ENCODE measurements at places on chromosomes 5 and 9.

DNA sequence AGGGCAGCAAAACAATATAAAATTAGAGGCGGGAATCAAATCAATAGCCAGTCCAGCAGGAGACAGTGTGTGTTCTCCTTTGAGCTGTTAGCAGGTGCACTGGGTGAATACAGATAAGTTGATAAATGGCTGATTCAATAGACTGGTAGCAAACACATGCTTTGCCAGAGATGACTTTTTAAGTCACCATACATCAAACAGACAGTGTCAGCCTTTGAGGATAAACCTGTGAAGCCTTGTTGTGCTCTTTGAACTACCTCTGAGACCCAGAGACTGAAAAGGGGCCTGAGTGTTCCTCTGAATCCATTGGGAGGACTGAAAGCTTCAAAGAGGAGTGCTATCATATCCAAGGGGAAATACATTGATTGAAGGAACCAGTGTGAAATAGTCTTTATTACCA, 301.9 kb downstream of the RASEF start:
- no peak for DNase-seq

GRCh38 chr9:117486426-117486825, 71.6 kb upstream of the ASTN2 start:
- DNase-seq, result no peak

GRCh38 chr5:73171495-73171894, 1.5 kb upstream of the TMEM174 start:
- no peak for DNase-seq

DNA sequence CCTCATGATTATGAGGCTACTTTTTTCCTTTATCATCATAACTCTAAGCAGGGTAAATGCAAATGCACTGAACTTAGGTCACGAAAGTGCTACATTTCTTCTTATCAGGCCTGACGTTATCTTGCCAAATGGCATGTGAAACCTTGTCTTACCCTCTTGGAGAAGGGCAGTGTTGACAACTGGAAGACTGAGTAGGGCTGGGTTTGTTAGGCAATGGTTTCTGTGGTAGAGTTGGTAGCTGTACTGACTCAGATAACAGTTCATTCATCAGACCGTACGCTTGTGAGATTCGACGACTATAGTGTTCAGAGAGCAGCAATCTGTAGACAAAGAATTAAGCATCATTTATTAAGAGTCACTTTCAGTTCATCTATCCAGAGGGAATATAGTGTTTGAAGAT, 127.7 kb downstream of the CPLANE1 start:
- peak; percentile 50 for DNase-seq

DNA sequence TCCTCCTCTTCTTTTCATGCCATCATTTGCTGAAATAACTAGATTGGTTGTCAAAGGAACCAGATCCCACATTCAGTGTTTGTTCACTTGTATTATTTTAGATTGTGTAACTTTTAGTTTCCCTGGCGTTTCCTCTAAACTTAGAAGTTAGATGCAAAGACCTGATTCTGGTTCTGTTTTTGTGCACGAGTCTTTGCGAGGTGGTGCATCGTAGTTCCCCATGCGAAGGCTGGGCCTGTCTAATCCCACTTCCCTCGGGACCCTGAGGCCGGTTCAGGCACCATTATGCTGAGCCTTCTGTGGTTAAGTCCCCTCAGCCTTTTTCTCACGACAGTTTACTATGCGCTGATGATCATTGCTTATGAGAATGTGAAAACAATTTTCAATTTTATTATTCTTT, 219.1 kb upstream of the OTULINL start:
- no peak for DNase-seq

DNA sequence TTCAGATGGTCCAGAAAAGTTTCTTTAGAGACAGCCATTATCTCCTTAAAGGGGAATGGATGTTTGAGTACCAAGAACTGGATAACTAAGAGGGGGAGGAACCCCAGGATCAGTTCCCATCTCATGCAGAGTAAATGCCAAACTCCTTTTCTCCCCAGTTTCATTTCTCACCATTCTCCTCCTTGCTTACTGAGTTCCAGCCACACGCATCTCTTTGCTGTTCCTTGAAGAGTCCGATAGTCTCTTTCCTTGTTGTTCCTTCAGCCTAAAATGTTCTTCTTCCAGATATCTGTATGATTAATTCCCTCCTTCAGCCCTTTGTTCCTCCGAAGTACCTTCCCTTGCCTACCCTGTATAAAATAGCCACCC, 30.0 kb downstream of the KDM4C start:
- DNase-seq, result no peak

- no peak for DNase-seq
These were observed 56.0 kb upstream of the PTGER4 start for GRCh38 chr5:40623480-40624420.

- DNase-seq, result no peak
These were observed 391.9 kb downstream of the DMRT2 start for GRCh38 chr9:1442105-1442504.

DNA sequence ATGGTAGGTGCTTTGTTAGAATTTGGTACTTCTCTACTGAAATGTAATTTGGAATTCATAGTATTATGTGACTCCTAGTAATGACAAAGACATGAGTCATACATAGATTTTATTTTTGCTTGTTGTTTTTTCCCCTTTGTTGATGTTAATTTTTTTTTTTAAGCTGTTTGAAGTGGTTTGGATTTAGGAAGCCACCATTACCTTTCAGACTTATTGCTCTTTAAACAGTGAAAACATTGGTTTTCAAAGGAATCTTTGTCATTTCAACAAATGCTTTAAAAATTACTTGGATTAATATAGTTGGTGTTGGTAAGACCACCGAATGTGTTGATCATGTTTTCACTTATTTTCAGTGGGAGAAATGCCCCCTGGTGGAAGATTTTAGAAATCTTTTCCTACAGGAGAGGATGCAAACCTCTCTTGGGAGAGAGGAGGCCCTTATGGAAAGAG, 170.1 kb upstream of the PITX1 start:
- no peak for DNase-seq

DNA sequence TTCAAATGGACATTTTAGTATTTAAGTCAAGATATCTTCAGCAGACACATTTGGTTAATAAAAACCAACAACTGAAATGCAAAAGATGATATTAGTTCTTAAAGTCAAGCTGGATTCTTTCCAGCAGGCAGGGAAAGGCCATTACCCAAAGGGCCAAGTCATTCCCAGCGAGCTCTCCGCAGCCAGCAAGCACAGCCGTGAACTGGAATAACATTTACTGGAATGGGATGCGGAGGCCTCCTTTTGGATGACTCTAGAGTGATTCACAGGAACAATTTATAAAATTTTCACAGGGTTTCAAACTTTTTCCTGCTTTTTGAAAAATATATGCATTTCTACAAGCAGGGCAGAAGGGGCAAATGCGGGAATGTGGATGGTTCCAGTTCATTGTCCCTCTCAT, 76.6 kb upstream of the DAB2 start:
- peak; percentile 77 for DNase-seq

- DNase-seq, result peak; percentile 42
These were observed 20.3 kb downstream of the WHRN start for GRCh38 chr9:114484854-114485443.

GRCh38 chr9:30670805-30671562, 1713.5 kb upstream of the ACO1 start:
- DNase-seq, result no peak

DNA sequence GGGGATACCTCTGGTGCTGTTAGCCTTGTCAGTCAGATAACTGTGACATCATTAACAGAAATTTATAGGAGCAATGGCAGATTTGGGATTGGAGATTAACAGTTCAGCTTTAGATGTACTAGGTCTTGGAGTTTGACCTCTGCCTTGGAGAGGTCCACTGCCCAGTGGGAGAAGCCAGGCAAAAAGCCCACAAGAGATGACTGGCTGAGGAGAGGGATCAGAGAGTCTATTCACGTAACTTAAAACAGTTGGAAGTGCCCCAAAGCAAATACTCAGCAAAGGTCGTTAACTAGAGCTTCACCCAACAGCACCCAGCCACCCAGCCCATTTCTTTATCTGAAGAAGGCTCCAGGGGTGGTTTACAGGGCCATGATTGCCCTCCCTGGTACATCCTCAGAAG, 232.7 kb upstream of the PPP1R2B start:
- no peak for DNase-seq

GRCh38 chr9:29625292-29625731, 2052.0 kb upstream of the C9orf72 start:
- DNase-seq, result peak; percentile 48
